Hindlimb muscle (tissue), 1 donor: ENCODE measurements at places on chromosomes 3 and 15.
A peak's percentile ranks its signal among the peaks of the same experiment; 100 is the strongest.

DNA sequence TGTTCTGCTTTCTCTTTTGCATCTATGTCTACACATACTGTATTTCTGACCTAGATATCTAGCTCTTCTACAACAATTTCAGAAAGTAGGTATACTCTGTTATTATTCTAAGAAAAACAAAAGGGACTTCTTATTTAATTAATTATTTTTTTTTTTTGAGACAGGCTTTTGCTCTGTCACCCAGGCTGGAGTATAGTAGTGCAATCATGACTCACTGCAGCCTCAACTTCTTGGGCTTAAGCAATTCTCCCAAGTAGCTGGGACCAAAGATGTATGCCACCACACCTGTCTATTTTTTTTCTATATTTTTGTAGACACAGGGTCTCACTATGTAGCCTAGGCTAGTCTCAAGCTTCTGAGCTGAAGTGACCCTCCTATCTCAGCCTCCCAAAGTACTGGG, 130.6 kb downstream of the MBNL1 start:
- DNase-seq = no peak

GRCh38 chr15:37638116-37638515, 296.3 kb upstream of the TMCO5A start:
- DNase-seq = no peak

GRCh38 chr3:142857056-142857455, 31.8 kb downstream of the PCOLCE2 start:
- DNase-seq = no peak

- no peak for DNase-seq
Observed at GRCh38 chr15:67068710-67069400, 3.5 kb downstream of the SMAD3 start.

DNA sequence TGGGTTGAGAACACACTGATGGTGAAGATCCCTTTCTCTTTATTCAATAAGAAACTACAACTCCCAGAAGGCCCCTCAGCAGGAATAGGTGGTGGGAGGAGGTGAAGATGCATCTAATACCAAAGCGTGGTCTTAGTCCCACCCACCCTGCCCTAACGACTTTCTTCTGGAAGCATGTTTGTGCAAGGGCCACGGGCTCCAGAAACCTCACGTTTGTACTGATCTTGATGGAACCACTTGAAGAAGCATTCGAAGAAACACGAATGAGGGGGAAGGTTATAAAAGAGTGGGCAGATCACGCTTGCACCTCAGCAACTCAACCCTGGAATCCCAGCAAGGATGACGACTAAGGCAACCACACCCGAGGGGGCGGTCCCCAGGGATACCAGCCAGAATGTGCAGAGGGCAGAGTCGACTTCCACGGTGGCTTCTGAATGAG, 10.6 kb upstream of the SLC25A36 start:
- DNase-seq = no peak

GRCh38 chr15:61997786-61998185, 62.5 kb downstream of the VPS13C start:
- DNase-seq = no peak

DNA sequence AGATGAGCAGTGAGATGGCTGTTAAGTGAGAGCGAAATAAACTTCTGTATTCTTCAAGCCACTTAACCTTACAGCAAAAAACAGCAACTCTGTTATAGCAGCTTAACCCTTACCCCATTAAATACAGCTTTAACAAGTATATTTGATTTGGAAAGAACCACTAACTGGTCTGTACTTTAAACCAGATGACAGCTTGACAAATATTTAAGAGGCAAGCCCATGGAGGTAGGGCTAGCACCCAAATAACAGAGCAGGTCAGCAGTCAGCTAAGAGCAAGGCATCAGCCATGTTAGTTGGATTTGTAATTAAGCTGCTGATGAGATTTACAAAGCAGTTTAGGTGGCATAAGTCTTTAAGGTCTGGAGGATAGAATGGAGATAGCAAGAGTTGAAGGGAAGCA, 3.5 kb downstream of the LZTFL1 start:
- DNase-seq = no peak

DNA sequence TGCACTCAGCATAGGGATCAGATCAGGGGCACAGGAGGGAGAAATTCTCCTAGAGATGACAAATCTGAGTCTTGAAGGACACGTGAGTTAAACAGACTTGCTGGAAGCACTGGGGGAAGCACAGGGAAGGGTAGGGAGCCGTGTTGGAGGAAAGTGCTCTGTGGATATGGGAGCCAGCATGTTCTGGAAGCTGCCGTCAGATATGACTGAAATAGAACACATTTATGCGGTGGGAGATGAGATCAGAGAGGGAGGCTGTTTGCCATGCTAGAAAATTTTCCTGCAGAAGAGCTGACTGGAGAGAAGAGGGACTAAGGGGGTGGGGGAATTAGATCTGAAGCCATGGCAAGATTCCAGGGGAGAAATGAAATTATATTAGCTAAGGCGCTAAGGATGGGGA, 1.8 kb downstream of the TAMM41 start:
- DNase-seq = no peak

GRCh38 chr3:18989237-18989795, 159.0 kb upstream of the KCNH8 start:
- no peak for DNase-seq

DNA sequence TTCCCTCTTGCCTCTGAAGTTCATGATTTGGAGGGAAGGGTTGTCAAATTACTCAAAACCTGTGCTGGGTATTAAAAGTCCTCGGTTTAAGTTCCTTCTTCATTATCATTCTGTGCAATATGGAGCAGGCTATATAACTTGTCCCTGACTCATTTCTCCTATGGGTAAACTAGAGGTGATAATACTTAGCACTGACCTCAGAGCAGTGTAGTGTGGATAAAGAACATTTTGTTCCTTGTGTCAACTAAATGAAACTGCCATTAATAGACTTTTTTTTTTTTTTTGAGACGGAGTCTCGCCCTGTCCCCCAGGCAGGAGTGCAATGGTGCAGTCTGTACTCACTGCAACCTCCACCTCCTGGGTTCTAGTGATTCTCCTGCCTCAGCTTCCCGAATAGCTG, 2.2 kb upstream of the BBX start:
- no peak for DNase-seq

DNA sequence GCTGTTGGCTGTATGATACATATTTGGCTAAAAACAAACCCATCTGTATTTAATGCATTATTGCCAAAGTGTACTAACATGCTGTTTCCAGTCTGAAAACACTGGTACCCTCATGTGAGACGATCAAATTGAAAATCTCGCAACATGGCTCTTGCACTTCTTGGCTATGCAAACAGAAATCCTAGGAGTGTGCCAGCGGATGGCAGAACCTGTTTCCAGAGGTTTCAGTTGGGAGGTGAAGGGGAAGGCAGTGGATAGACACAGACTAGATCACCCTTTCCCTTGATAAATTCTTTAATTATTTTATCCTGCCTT, 350.3 kb downstream of the TUSC7 start:
- no peak for DNase-seq

GRCh38 chr3:189460511-189460910, 170.7 kb upstream of the TP63 start:
- no peak for DNase-seq

GRCh38 chr15:67955252-67955651, 98.9 kb upstream of the PIAS1 start:
- no peak for DNase-seq

- peak; percentile 22 for DNase-seq
Observed at GRCh38 chr3:24829629-24830229, 335.1 kb upstream of the THRB start.

DNA sequence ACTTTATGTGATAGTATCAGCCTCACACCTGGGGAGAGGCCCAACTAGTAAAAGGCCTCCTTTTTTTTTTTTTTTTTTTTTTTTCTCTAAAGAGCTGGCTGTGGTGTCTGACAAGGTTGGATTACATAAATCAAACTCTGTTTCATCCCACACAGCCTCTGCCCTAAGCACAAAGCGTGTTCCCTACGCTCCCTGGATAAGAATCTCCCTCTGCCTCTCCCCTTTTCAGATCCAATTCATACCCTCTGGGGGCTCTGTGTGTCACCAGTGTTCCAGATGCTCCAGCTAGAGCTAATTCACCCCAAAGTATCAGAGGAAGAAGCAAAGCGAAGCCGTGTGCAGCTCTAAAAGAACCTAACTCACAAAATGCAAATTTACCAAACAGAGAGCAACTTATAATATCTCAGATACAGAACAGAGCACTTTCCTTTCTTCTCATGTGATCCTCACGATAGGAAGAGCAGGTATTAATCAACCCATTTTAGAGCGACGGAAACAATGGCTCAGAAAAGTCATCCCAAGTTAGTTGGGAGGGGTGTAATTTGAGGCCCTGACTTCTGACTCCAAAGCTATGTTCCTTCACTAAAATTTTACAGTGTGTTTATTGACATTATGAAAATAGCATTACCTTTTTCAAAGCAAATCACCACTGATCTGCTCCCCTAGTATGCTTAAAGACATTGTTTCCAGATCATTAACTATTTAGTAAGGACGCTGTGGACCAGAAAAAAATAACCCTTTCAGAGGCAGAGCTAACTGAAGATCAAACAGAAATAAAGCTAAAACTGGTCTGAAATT, 12.4 kb downstream of the BMF start:
- no peak for DNase-seq

DNA sequence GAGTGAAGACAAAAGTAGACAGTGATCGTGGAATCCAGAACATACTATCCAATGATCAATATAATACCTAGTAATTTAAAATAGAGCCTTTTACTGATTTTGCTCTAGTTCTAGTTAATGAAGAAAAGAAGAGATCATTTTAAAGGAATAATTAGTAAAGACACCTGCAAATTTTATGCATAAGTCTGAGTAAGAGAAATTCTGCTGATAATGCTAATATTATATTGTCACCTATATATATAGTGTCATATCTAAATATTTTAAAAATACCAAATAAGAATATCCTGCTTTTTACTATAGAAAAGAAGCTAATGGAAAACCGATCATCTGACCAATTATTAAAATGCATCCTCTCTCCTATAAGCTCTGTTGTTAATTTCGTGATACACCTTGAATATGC, 152.1 kb downstream of the CNTN4 start:
- no peak for DNase-seq

DNA sequence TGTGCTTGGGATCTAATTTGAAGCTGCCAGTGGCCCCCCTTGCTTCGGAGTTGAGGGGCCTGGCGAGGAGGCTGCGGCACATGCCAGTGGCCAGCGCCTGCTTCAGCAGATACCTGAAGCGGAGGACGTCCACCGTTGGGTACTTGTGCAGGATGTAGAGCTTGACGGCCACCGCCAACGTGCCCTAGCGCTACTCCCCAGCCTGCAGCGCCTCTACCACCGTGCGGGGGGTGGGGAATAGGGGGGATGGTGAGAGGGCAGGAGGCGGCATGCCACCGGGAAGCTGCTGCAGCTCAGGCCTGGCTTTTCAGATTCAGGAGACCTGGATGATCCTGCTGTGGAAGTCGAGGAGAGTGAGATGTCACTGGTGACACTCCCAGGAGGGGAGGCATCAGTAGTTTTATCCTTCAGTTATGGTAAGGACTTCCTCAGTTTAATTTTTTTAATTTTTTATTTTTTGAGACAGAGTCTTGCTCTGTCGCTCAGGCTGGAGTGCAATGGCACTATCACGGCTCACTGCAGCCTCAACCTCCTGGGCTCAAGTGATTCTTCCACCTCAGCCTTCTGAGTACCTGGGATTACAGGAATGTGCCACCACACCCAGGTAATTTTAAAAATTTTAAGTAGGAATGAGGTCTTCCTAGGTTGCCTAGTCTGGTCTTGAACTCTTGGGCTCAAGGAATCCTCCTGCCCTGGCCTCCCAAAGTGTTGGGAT, 150.6 kb upstream of the FRMD4B start:
- DNase-seq = no peak

- no peak for DNase-seq
Observed at GRCh38 chr15:45855907-45856579, 221.2 kb downstream of the SQOR start.

DNA sequence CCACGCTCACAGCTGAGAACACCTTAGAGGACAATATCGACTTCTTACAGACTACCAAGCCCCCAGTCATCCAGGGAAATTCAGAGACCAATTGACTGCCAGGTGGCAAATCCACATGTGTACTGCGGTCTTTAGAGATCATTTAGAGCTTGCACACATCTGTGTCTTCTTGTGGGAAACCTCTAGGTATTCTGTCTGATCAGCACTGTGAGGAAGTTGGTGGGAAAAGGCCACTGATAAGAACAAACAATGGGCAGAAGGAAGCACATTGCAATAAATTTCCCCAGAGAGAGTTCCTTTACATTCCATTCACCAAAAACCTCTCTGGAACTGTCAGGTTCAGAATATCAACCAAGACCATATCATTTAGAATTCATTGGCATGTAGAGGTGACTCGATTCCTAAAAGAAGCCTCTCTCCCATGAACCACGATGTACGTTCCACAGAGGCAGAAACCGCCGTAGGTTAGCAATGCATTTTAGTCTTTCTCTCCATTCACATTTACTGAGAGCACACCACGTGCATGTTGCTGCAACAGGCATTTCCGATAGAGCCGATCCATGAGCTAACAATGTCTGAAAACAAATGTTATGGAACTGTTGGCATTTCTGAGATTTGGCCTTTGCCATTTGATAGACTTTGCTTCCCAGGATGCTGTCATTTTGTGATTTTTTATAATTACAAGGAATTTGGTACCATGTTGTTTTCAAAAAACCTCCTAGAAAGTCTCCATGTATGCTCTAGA, 287.3 kb upstream of the TPRG1 start:
- no peak for DNase-seq

GRCh38 chr3:54121414-54122323, 683 bp upstream of the CACNA2D3 start:
- no peak for DNase-seq

DNA sequence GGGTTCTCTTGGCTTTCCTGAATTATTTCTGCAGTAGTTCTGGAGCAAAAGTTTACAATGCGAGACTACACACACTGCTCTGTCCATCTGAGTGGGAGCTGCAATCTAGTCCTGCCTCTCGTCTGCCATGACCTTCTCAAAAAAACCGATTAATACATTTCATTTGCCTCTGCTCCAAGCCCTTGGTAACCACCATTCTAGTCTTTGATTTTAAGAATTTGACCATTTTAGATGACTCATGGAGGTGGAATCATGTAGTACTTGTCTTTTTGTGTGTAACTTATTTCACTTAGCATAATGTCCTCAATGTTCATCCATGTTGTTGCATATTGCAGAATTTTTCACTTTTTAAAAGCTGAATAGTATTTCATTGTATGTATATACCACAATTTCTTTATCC, 356.9 kb downstream of the SV2B start:
- DNase-seq = no peak

- DNase-seq = no peak
Observed at GRCh38 chr15:33448961-33449606, 138.3 kb downstream of the RYR3 start.

DNA sequence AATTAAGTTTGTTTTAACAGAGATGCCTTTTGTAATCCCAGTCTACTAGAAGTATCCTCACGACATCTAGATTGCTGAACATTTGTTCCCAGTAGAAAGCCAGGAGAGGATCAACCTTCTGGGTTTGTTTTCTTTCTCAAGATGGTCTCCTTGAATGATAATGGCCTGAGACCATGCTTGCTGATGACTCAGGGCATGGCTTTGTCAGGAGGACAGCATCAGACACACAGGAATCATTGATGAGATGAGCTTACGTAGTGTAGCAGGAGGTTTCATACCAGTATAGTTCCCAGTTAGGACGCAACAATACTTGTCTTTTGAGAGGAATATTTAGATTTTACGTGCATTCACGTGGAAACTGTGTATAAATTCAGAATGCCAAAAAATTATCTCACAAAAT, 38.6 kb downstream of the ATP1B3 start:
- no peak for DNase-seq

GRCh38 chr3:101266566-101266965, 53.8 kb downstream of the IMPG2 start:
- no peak for DNase-seq
